ENCODE measurements at places on chromosomes 3 and 15.

GRCh38 chr3:12759097-12759679, at the start of gene TMEM40:
TMEM40 (minus strand) TSS chr3:12759259; CDS start chr3:12749832, 9,427 bp downstream.
- peak; percentile 96 for DNase-seq

GRCh38 chr15:84734794-84735479, 13.5 kb upstream of the ZNF592 start:
- DNase-seq = no peak

GRCh38 chr3:70539908-70540307, 227.5 kb upstream of the MDFIC2 start:
- DNase-seq = no peak

GRCh38 chr3:27659279-27660021, 62.7 kb downstream of the EOMES start:
- DNase-seq = peak; percentile 88
